ENCODE measurements at places on chromosomes 3 and 15.

GRCh38 chr3:170991664-170992063 is 34.9 kb downstream of the SLC2A2 start:
- DNase-seq = no peak

- DNase-seq = peak; percentile 13
Observed at GRCh38 chr3:39541917-39542329, 74.4 kb downstream of the MOBP start.

- DNase-seq = no peak
Observed at GRCh38 chr3:64011685-64012084, 11.6 kb downstream of the PSMD6 start.

DNA sequence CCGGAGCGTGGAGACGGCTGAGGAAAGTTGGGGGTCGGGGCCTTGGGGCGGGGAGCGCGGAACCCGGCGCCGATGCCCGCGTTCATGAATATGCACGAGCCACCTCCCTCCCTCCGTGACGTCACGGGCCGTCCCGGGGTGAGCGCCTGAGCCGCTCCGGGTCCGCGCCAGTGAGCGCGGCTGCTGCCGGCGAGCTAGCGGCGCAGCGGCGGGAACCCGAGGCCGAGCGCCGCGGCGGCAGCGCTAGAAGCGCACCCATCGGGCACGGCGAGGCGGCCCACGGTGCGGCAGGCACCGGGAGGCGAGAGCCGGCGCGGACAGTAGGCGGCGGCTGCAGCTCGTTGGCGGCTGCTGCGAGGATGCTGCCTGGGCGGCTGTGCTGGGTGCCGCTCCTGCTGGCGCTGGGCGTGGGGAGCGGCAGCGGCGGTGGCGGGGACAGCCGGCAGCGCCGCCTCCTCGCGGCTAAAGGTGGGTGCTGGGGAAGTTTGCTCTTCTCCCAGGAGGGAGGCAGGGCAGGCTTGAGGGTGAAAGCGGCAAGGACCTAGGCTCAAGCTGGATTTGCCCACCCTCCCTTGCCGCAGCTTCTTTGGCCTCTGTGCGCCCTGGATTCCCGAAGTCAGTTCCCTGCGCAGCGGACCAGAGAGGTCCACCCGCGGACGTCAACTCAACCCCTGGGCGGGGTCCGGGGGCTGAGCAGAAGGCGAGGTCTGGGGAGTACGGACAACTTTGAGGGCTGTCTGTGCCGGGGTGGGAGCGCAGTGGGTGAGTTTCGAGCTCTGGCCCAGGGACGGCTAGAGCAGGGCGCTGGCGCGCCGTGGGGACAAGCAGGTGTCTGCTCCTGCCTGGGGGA is at the start of gene CLSTN2:
TSS of gene CLSTN2 (plus strand) at position 170 of the 850 bp plus-strand sequence.
- peak; percentile 86 for DNase-seq

GRCh38 chr3:60536420-60536819 is 714.8 kb downstream of the FHIT start:
- DNase-seq = peak; percentile 47

DNA sequence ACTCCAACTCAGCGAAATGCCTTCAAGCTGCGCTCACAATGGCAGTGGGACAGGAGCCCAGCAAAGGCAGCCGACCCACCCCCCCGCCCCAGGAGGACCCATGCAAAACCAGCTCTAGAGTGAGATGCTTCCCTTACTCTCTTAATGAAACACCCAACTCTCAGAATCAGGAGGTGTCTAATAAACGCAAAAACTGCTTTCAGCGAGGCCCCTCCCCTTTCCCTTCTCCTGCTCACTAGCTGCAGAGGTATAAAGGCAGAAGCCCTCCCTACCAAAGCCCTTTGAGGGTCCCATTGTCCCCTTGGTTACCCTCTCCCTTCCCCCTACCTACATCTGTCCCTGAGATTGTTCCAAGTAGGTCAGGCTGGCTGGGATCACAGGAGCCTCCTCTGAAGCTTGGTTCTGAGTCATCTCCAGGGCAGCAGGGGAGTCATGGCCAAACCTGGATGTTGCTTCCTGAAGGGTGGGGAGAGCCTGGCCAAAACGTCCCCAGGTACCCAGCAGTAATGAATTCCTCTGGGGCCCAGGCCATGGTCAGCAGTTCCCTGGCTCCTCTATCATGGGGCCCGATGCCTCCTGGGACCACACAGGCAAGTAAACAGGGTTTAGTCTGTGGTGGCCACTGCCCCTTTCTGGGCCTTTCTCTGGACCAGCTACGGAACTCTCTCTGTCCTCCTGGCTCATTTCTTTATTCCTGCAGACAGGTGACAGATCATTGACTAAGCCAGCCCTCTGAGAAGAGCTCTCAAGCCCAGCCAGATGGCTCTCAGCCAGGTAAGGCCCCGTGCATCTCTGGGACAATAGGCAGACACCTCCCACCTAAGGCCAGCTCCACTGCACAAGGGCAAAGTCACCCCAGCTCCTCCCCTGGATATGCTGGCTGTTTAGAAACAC is 8.6 kb downstream of the KLHL25 start:
- peak; percentile 78 for DNase-seq

DNA sequence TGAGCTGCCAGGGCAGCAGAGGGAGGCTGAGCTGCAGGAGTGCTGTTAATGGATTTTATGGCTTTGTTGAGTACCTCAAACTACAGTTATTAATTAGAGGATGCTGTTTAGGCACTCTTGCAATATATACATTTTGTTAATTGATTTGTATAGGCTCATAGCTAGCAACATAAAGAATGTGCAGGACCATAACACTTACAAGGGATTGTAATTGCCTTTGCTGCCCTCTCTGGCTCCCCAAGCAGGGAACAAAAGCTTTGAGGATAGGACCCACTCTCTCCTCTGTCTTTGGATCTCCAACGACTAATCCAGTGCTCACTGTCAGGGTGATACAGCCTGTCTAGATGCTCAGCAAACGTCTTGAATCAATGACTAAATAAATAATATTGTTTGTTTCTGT is 1.2 kb upstream of the CLSTN2 start:
- peak; percentile 61 for DNase-seq

DNA sequence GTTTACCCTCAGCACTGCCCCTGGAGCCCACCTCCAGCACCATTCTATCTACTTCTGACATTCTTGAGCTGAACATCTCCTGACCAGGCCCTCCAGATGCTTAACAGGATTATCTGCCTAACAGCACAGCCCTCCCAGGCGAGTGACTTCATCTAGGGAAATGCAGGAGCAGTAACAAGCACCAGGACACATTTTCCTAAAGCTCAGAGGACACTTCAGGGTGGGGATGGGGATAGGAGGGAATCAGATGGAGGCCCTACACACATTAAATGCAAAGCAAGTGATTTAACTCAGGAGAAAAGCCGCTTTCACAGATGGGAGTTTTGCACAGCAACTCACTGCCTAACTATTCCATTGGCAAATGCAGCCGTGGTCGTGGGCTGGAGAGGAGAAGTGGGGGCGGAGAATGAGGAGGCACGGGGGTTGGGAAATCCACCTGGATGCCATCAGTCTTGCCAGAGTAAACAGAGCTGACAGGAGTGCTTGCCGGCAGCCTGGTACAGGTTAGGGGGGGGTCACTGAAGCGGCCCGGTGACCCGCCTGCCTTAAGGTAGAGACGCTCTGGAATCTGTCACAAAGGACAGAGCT is 21.3 kb upstream of the BNC1 start:
- DNase-seq = no peak

DNA sequence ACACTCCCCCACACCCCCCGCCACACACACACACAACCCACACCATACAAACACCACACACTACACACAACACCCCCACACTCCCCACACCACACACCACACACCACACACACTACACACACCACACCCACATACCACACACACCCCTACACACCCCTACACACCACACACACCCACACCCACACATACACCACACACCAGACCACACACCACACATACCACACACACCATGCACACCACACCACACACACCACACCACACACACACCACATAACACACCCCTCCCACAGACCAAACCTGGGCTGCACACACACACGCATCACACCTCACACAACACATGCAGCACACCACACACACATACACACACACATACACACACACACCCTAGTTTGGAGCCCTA is 1.8 kb upstream of the RASGRF1 start:
- no peak for DNase-seq

DNA sequence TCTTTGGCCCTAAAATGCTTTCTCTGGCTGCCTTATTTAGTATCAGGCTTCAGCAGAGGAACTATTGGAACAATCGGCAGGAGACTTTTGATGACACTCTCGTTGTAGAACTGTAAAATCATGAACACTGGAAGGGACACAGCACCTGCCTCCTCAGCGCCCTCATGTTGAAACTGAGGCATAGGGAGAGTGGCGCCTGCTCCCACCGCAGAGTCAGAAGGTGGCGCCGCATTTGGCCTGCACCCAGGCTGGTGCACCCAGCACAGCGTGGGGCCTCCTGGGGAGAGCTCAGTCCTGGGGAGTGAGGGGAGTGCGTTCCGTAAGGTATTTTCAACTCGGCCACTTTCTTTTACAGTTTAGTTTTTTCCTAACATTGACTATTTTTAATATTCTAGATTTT is 78.2 kb upstream of the BLM start:
- DNase-seq = no peak

DNA sequence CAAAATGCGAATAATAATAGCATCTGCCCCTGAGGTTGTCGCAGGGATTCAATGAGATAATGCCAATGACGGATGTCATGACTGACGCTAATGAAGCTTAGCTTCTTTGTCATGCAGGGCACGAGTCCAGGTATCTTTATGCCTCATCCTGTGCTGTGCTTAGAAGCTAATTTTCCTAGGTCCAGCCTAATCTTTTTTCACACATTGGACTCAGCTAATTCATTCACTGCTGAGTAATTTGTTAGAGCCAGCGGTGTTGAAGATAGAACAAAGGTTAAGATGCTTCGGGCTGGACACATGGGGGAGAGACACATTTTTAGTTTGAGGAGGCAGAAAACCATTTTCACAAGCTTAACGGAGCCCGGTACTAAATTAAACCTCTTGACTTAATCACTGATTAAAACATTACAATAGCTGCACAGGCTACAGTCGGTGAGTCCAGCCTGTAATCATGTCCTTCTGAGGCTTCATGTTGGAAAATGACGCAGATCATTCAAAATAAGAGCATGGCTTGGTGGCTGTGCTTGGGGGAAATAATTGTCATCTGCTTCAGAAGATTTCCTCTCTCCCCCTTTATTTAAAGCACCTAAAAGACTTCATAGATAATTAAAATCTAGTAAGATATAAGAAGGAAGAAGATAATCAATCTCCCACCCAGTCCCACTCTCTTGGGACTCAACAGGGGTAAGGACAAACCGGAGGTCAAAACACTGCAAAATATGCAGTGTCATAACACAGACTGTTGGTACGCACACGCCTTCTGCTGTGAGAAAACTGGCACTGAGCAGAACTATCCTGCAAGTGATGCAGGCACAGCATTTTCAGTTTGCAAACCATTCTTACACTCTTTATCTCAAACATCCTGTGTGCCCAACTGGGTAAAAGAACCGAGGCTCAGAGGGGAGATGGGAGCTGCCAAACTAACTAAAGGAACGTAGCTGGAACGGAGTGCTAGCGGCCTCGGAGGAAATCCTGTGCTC is 3.3 kb upstream of the CCDC174 start:
- DNase-seq = no peak

GRCh38 chr15:75145027-75145841 is 56.4 kb upstream of the C15orf39 start:
- no peak for DNase-seq

- DNase-seq = no peak
Observed at GRCh38 chr15:88076328-88076727, 180.2 kb downstream of the NTRK3 start.

- no peak for DNase-seq
Observed at GRCh38 chr3:100032243-100032642, 82.1 kb downstream of the FILIP1L start.

GRCh38 chr3:39433642-39434041 is 27.1 kb downstream of the RPSA start:
- no peak for DNase-seq

DNA sequence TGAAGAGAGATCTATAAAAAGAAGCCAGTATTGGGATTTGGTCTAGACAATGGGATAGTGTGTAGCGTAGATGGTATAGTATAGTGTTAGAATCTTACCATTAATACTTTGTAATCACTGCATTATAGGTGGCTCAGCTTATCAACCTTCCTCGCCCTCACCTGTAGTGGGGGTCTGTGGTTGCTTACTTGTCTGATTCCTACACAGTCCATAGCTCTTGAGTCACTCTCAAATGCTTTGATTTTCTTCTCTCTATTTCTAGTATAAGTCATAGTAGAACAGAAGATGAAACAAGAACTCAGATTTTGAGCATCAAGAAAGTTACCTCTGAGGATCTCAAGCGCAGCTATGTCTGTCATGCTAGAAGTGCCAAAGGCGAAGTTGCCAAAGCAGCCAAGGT is 115.2 kb downstream of the IL1RAP start:
- DNase-seq = no peak

DNA sequence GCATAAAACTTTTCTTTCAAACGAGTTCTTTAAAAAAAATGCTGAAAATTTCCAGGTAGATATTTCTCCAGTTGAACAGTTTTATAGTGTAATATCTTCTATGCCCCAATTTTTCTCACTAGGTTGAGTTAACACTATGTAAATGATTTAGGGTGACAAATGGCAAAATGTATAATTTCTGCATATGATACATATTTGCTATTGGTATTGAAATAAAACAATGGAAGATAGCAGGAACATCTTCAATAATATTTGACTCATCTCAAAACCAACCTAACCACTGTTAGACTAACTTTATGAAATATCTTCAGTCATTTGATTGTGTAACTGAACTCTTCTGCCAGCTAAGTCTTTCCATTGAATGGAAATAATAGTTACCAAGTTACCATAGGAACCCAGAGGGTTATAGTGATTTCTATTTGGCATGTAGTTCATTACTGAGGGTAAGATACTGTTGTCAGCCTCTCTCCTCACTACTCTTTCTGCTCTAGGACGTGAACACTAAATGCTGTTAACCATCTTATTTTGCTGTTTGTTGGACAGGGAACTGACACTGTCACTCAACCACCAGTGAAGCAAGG is 824.7 kb upstream of the NECTIN3 start:
- no peak for DNase-seq

- DNase-seq = no peak
Observed at GRCh38 chr15:91863621-91864255, 10.2 kb downstream of the SLCO3A1 start.

DNA sequence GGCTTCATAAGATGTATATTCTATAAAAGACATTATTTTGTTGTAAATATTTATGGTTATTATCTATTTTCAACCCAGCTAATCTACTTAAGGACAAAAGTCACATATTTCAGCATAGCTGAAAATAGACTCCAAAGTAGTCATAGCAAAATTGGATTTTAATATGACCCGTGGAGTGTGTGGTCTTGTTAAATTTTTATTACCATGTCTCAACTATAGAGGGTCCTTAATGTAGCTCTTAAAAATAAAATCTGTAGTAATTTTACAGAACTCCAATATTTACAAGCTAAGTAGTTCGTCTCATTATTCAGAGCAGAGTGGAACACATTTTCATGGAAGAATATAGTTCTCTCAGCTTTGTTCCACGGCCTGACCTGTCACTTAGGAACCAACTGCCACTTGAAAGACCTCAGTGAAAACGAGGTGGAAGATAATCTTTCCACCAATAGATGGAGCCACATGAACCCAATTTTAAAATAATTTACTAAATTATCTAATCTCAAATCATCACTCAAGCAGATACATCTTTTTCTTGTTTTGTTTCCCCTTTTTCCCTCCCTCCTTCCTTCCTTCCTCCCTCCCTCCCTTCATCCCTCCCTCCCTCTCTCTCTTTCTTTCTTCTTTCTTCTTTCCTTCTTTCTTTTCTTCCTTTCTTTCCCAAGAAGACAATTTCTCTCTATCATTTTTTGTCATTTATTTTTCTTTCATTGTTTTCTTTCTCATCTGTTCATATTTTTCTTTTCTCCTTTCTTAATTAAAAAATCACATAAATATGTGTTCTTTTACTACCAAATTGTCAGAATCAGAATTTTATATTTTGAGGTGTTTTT is 97.2 kb downstream of the CLDN1 start:
- DNase-seq = peak; percentile 66

Data from NCI-H1105 treated with DMSO at 0.1 percent for 48 hours (cell line).